ENCODE measurements at places on chromosomes 16 and 17. TPM values are rescaled to one million over a fixed set of nuclear protein-coding genes. Genes with fewer than 3 reads are reported as not detected.

- peak; percentile 88 for DNase-seq
Measured at GRCh38 chr17:6940186-6940649, 55.6 kb upstream of the ALOX12 start.

HOXB9 gene
- total RNA-seq = 8.3 TPM

- DNase-seq = no peak
Measured at GRCh38 chr17:57562184-57562698, 182.9 kb downstream of the CCDC182 start.

CDH5 gene
- not detected for total RNA-seq

TBC1D26 gene
- total RNA-seq = not detected

DNA sequence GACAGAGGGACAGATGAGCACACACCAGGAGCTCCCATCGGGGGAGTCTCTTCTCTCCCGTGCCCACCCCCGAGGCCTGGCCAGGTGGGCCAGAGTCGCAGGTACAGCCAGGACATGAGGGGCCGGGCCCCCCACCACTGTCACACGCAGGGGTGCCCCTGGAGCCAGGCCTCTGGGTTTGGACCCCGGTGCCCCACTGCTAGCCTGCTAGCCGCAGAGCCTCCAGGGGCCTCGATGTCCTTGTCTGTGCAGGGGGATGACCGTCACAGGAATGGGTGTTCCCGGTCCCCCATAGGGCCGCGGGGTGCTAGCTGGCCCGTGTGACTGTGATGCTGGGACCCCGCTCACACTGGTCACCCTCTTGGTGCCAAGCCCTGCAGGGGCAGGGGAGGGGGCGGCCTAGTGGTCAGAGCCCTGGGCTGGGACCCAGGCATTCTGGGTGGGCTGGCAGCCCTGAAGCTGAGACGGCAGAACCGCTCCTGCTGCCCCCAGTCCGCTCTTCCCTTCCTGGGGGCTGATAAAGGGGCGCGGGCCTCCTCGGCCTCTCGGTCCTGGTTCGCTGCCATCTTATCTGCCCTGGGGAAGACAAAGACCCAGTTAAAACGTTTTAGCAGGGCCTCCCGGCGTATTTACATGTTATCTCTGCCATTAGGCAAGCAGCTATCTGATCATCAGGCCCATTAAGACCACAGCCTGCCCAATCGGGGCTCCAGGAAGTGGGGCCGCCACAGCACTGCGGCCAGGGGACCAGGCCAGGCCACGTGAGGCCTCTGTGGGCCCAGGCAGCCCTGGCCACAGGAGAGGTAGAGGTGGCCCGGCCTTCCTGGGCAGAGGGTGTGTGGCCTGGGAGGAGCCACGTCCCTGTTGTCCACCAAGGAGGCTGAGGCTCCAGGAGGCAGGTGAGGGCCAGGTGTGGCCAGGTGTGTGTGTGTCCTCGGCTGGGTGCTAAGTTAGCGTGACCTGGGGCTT is 57.2 kb upstream of the ZC3H18 start:
- DNase-seq = no peak

DNA sequence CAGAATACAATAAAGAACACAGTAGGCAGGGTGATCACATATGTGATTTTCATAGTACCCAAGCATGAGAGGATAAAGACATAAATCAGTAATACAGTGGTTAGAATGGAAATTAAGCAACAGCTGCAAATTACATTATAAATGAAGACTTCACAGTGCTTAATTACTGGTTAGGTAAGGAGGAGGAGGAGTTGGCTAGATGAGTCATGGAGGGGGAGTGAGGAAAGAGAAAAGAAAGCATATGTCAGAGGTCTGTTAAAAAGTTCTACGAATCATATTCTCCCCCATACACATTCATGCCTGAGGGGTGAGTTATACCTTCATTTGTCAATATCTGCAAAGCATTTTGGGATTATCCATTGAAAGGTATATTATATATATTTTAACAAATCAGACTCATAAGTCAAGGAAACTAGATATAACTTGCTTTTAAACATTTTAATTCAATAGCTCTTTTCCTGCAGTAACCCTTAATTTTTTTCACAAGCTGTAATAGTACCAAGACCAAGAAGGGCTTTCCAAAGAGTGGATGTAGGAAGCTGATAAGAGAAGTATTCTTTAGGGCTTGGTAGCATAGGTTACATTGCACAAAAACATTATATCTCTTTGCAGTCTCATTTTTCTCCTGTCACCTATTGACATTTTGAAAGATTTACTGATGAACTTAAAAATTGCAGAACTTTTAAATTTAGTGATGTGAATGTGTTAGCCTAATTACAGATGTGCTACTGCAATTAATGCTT is 99.3 kb downstream of the STXBP4 start:
- DNase-seq = no peak

- no peak for DNase-seq
Measured at GRCh38 chr17:17758941-17759563, 77.7 kb downstream of the SREBF1 start.

GRCh38 chr17:56891751-56892150 is 22.1 kb downstream of the TRIM25 start:
- no peak for DNase-seq

GRCh38 chr16:3216263-3216640 is 18.7 kb downstream of the ZNF200 start:
- no peak for DNase-seq

GDPD1 gene
- 0.29 TPM for total RNA-seq

GRCh38 chr16:2231016-2231931 is 5.0 kb upstream of the DNASE1L2 start:
- DNase-seq = peak; percentile 67

- peak; percentile 2 for DNase-seq
Measured at GRCh38 chr16:7268182-7268581, 64.5 kb upstream of the RBFOX1 start.

DNA sequence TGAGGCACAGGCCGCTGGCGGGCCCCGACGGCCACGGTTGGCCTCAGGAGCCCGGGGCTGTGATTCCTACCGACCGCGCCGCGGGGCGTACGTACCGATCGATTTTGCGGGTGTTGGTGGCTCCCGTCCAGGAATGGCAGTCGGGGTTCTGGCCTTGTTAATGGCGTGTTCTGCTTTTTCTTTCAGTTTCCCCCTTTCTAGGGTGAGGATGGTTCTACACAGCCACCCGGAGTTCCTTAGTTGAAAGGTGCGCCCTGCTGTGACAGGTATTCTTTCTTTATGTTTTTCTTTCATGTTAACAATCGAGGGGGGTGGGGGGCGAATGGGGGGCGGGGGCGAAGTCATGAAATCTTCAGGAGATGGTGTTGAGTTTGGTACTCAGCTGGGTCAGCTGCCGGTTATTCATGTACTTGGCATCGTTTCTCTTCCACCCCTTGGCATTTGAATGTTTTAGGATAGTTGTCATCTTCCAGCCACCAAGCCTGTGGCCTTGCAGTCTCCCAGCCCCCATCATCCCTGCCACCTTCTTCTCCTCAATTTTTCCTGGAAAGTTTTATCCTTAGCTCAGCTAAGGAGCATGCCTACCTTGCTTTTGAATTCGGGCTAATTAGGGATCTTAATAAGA is 802 bp downstream of the CYLD start:
- DNase-seq = peak; percentile 39

DNA sequence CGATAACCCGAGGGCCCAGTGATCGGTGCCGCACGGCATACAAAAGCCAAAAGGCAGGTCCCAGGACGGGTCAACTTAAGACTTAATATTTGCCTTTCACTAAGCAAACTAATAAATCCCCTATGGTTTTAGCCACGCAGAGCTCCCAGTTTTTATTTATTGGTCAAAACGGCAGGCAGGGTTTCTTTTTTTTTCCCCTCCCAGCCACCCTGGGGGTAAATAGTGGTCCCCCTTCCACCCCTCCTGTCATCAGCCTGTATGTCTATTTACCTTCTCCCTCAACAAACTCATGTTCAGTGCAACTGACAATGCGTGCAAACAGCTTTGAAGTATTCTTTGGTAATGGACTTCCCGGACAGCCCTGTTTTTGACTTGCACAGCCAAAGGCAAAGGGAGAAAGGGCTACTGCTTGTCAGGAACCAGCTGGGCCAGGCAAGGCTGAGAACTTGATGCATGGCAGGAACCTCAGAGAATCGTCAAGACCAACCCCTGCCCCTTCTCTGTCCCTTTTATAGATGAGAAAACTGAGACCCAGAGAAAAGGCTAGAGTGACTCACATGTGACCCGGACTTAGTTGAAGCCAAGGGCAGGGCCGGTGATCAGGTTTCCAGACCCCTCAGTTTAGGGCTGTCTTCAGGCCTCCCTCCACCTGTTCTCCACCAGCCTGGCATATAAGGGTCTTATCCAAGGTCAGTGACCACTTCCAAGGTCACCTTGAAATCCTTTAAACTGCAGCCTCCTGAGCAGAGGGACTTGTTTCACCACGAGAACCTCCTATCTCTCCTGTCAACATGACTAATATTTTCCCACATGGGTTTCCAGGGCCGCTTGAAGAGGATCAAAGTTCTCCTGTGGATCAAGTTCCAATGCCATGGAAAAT is 279.0 kb downstream of the SOX9 start:
- DNase-seq = no peak

GRCh38 chr16:27351989-27352388 is 38.2 kb downstream of the IL4R start:
- no peak for DNase-seq

- no peak for DNase-seq
Measured at GRCh38 chr16:26276289-26276688, 584.5 kb downstream of the HS3ST4 start.

TEKT5 gene
- not detected for total RNA-seq

ARL5C gene
- total RNA-seq = not detected

TUBG1 gene
- 157 TPM for total RNA-seq

ATF7IP2 gene
- not detected for total RNA-seq

- DNase-seq = no peak
Measured at GRCh38 chr16:30778549-30779244, 8.3 kb downstream of the ZNF629 start.

GPR142 gene
- total RNA-seq = not detected

GRCh38 chr16:68144008-68144407 is 58.8 kb downstream of the NFATC3 start:
- DNase-seq = no peak

- DNase-seq = no peak
Measured at GRCh38 chr17:77407321-77408277, 266.8 kb downstream of the SEC14L1 start.

DNA sequence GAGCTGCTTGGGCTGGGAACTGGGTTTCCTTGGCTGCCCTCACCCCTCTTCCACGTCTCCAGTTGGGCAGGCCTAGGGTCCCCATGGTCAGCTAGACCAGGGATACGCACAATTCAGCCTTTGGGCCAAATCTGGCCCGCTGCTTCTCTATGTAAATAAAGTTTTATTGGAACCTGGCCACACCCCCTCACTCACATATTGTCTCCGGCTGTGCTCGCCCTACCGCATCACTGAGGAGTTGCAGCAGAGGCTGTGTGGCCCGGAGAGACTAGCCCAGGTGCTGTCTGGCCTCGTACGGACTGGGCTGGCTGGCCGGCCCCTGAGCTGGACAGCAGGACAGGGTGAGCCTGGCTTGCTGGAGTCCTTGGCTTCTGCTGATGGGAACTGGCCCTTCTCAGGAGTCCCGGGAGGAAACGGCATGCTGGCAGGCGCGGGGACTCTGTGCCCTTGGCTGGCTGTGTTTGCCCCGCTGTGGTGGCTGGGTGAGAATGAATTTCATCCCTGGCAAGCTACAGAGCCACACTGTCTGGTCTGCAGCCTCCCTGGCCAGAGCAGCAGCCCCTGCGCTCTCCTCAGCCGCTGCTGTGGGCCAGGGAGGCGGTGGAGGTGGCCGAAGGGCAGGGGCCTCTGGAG is 82.0 kb downstream of the ENGASE start:
- no peak for DNase-seq

DNA sequence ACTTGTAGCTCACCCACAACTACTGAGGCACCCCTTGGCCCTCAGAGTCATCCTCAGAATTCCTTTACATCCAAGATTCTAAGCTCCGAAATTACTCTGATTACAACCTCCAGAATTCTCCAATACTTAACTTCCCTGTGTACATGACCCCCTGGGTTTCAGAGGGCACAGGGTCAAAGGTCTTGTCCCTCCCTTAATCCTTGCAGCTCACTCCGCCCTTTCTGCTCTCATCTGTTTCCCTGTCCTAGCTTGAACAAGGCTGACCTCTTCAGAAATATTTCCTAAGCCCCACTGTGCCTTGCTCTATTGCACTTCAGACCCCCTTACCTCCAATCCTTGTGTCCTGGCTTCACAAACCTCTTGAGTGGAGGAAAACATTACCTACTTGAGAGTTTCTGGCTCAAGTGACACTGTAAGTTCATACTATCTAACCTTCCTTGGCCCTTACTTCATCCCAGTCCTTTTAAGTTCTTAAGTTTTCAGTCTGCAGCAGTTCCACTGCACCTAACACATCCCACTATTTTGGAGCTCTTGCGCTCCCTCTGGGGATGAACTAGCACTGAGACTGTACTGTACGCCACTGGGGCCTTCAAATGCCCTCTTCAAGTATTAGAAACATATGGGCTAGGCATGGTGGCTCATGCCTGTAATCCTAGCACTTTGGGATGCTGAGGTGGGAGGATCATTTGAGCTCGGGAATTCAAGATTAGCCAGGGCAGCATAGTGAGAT is 6.2 kb downstream of the N4BP1 start:
- DNase-seq = no peak

- DNase-seq = no peak
Measured at GRCh38 chr17:59752922-59753321, 45.5 kb downstream of the VMP1 start.

DNA sequence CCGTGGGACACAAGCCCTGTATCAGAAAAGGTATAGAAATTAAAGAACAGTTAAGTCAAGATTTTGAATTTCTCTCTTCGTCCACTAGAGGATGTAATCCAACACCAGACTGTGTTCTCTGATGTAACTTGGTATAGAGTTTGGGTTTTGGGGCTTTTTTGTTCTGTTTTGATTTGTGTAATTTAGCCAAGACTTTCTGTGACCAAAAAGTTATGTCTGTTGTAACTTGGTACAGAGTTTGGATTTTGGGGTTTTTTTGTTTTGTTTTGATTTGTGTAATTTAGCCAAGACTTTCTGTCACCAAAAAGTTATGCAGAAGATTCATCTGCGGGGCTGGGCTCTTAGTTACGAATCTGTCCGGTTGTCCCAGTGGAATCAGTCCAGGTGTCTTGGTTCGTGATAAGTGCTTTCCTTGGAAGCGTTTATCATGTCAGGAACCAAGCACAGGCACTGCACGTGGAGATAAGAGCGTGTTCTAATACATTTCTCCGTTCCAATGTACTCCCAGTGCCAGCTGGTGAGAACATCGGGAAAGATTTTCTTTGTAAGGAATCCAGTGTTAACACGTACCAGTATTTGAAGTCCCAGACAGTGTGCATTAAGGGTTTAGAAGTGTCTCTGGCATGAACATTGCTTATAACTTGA is 44.1 kb upstream of the SEC14L1 start:
- DNase-seq = peak; percentile 66

Measured in A172 (cell line).